ENCODE measurements at places on chromosomes 2 and 18.

GRCh38 chr2:55879976-55880375, 43.6 kb downstream of the EFEMP1 start:
- no peak for DNase-seq

DNA sequence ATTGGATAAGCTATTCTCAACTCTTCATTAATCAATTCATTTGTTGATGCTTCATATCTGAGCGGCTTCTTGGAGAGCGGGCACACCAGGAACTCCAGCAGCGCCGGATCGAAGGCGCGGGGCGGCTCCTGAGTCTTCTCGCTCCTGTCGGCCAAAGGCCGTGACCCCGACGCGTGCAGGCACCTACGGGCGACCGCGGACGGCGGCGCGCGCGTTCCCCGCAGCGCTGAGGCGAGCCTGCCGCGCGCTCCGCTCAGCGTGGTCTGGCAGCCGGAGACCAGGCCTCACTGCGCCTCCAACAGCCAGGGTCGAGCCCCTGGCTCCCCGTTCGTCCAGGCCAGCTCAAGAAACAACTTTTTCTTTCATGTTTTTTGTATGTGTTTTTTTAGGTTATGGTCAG, 97.5 kb downstream of the ICA1L start:
- DNase-seq, result no peak

- DNase-seq, result no peak
Observed at GRCh38 chr2:73593680-73594079, 48.5 kb downstream of the NAT8 start.

DNA sequence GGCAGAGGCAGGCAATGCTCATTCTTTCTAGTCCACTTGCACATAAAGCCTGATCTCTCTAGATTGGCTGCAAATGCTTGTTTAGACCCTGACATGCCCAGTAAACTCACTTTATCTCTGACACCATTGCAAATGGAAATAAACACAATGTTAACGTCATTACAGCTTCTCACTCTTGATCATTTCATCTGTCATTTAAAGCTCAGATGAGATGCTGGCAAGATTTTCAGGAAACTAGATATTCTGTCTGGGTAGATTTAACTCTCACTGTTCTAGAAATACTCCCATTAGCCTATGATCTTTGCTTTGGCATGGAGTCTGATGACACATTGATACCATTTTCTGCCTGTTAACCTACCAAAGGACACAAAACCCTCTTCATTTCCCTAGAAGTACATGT, 320.7 kb upstream of the HNRNPA3 start:
- DNase-seq, result no peak

DNA sequence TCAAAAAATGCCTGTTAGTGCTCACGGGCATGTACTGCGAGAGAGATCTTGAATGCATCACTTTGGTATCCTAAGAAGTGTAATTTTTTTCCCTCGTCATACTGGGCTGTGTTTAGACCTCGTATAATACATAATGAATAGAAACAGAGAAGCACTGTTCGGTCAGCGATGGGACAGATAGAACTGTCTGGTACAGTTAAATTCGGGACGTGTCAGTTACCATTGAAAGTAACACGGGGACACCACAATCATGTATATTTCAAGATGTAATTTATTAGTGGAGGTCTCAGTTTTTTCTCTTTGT, 1.8 kb downstream of the PKP4 start:
- DNase-seq, result no peak

DNA sequence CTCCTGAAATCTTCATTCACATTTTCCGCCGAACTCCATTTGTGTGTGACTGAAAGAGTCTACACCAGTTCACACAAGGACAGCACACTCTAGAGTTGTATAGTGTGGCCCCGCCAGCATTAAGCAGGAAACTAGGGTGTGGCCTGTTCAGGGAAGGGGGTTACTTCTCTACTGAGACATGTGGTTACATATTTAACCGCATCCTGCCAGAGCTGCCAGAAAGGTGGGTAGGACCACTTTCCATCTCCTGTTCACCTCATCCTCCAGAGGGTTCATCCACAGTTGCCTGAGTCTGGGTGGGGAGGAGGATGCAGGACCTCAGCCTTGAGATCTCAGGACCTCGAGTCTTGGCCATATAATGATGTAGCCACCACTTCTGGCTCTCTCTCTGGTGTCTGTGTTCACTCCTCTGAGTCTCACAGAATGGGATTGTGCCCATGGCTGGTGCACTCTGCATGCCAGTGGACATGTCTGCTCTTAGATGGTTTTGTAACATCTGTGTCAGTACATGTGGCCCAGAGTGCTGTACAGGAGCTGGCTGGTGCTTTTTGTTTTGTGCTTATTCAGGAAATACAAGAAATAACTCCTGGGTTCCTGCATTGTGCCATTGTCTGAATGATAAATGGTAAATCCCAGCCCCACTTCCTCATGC, 7.7 kb upstream of the SP140L start:
- DNase-seq, result peak; percentile 54

DNA sequence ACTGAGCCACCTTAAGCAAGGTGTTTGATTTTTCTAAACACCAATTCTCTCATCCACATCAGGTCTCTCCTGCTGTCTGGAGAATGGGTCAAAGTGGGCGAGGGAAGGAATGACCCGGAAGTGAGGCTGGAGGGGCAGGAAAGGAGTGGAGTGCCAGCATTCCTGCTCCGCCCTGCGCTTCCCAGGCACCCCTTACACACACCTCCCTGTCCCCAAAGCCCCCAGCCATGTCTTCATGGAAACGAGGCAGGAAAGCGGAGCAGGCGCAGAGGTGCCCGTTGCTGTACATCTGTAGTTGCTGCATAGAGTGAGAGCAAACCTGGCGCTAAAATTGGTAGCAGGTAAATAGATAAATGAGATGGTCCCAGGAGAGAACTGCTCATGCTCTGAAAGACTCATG, 27.2 kb upstream of the NT5DC4 start:
- DNase-seq, result no peak

DNA sequence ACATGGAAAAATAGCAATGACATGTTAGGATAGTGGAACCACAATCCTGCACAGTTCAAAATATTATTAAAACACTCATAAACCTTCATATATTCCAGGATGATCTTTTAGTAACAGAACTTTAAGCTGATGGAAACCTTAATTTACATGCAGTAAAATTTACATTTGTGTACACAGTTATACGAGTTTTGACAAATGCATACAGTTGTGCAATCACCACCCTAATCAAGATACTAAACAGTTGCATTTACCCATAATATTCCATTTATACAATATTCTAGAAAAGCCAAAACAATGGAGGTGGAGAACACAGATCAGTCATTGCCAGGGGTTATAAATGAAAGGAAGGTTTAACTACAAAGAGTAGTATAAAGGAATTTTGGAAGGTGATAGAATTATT, 117.6 kb downstream of the EXOC6B start:
- DNase-seq, result no peak

DNA sequence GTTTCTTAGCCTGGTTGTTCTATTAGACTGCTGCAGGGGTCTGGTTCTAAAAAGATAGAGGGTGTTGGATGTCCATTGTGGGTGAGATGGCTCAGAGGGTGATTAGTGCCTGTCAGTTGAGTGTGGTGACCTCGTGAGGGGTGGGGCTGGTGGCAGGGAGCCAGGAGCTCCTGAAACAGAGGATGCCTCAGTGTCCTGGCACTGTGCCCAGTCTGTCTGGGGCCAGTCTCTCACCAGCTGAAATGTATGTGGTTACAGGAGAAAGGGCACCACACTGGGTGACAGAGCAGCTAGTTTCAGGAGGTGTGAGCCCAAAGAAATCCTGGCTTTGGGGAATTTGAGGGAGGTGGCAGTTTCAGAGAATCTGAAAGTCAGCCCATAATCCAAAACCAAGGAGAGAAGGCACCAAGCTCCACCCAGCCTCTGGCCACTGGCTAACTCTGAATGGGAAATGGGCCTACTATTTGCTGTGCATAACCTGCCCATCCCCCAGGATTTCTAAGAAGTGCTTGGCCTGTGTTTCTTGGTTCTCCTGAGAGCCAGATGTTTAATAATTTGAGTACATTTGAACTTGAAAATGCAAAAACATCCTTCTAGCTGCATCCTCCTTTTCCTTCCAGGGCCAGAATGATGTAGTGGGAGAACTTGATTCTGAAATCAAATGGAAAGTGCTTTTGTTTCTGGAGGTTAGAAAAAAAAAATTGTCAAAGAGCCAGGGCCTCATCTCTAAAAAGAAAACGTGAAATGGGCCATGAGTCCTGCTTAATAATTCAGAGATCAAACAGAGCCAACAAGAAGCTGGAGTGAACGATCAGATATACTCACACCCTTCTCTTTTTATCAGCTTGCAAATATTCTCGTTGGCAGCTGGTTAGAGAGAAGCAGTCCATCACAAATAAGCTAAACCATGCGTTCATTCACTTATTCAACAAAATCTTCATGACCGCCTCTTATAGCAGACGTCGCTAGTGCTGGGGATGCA, 92.3 kb downstream of the B3GNT2 start:
- no peak for DNase-seq

- no peak for DNase-seq
Observed at GRCh38 chr2:15642011-15642814, 50.5 kb downstream of the DDX1 start.

GRCh38 chr18:56823986-56824565, 172.9 kb downstream of the WDR7 start:
- DNase-seq, result no peak

- no peak for DNase-seq
Observed at GRCh38 chr2:94947097-94948016, 76.1 kb downstream of the TEKT4 start.

DNA sequence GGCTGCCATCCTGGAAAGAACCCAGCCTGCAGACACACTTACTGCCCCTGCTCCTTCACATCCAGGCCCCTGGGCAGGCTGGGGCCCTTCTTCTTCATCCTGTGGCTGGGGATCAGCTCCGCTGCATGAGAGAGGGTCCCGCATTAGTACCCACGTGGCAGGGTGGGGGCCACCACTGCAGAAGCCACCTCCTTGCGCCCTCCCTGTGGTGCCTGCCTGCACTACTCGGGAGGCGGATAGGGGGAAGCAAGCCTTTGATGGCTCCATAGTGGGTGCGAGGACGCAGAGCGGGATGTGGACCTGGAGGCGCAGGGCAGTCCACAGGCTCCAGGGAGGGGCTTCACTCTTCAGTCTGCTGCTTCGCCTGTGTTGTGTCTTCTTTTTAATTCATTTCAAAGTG, 46.7 kb downstream of the GPC1 start:
- DNase-seq, result no peak

GRCh38 chr2:2931318-2932075, 446.1 kb downstream of the EIPR1 start:
- DNase-seq, result no peak

- DNase-seq, result no peak
Observed at GRCh38 chr2:207088839-207089238, 76.9 kb downstream of the KLF7 start.

GRCh38 chr2:173161040-173161439, 85.4 kb downstream of the MAP3K20 start:
- DNase-seq, result no peak

DNA sequence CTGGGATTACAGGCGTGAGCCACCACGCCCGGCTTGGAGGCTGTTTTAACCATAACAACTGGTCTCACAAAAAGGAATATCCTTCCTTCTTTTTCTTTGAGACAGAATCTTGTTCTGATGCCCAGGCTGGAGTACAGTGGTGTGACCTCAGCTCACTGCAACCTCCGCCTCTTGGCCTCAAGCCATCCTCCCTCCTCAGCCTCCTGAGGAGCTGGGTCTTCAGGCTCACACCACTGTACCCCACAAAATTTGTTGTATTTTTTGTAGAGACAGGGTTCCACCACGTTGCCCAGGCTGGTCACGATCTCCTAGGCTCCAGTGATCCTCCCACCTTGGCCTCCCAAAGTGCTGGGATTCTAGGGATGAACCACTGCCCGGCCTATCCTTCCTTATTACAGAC, 21.7 kb downstream of the CTIF start:
- DNase-seq, result no peak

DNA sequence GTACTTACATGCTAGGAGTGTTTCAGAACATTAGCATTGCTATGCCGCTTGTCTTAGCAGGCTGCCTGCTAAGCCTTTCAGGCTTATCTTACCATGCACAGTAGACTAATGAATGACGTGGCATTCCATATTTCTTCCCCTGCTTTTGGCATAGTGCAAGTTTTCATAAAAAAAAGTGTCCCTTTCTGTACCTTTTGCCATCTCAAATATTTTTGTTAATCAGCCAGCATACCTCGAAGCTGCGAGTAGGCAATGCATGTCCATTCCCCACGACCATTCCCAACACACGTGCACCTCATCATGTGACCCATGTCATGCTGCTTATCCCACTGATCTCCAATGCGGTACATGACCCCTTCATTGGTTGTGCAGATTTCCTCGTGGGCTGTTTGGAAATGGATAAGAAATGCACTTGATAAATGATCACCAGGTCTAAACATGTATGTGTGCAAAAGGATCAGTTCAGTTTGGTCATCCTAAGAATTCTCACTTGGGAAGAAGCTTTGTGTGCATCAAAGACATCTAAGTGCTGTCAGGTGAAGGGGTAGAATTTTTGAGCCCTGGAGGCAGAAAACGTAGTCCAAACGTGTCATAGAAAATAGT, 13.9 kb downstream of the FN1 start:
- no peak for DNase-seq

DNA sequence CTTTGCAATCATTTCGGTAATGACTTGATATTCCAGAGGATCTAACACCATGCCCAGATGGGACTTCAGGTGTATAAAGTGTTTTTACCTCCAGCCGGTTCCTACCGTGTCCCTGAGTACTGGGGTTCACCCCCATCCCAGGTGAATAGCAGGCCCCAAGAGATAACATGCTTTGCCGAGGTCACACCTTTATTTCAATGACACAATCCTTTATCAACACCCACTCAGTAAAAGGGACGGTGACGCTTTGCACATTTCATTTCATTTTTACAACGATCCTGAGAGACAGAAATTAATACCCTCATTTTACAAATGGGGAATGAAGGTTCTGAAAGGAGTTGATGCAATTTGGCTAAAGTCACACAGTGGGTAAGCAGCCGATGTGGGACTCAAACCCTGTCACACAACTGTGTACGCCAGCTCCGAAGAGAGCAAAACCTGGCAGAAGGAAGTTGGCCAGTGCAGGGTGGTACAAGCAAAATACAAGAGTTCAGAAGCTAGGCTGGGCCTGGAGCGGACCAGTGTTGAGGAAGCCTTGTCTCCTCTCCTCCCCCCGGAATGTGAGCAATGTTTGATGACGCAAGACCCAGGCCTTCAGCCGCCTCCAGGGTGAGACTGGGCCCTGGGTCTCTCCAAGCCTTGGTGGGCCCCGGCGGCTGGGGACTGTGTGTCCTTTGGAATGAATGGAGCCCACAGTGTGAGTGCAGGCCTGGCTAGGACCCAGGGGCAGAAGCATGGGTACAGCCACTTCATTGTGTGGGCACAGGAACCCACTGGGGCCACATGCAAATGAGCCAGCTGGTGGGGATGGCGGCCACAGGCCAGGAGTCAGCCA, 139.6 kb upstream of the MYCN start:
- DNase-seq, result no peak

DNA sequence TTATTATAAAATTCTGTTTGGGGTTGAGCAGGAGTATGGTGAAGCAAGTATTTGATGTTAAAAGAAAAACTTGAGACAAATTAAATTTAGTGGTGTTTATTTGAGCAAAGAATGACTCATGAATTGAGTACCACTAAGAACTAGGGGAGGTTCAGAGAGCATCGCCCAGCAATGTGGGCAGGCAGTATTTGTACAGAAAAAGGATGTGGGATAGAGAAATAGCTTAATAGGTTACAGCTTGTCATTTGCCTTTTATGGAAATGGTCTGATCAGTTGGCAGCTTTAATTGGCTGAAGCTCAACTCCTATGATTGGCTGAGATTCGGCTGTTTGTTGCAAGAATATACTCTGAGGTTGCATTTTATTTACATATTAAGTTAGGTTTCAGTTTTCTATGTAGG, 68.2 kb downstream of the LRATD1 start:
- no peak for DNase-seq

Measured in GM13976 (cell line).